ENCODE measurements at places on chromosomes 5 and 9. TPM values are rescaled to one million over a fixed set of nuclear protein-coding genes. Genes with fewer than 3 reads are reported as not detected.
A peak's percentile ranks its signal among the peaks of the same experiment; 100 is the strongest.

Gene DNAH5
- not detected for total RNA-seq

Gene TXNDC8
- total RNA-seq, result not detected

Gene C5orf52
- not detected for total RNA-seq

Gene FSTL4
- total RNA-seq, result 2.1 TPM

Gene LRRC70
- total RNA-seq, result 1.1 TPM

Gene FCN1
- not detected for total RNA-seq

Gene ARL14EPL
- total RNA-seq, result not detected

Gene PCDHGC4
- total RNA-seq, result not detected

Gene ADRB2
- total RNA-seq, result 0.21 TPM

Gene CCNJL
- not detected for total RNA-seq

Gene ARHGEF39
- 12.3 TPM for total RNA-seq

Gene GDNF
- 0.60 TPM for total RNA-seq

Gene PCDHGB1
- 0.48 TPM for total RNA-seq

Gene PSAT1
- 67.6 TPM for total RNA-seq

GRCh38 chr5:68999181-68999580 lies 94.6 kb upstream of the SLC30A5 start:
- H3K4me3 ChIP-seq, result no peak overlapping the region
- H3K27me3 ChIP-seq, result no peaks in the 10 kb centered on the region
- no peak for DNase-seq

DNA sequence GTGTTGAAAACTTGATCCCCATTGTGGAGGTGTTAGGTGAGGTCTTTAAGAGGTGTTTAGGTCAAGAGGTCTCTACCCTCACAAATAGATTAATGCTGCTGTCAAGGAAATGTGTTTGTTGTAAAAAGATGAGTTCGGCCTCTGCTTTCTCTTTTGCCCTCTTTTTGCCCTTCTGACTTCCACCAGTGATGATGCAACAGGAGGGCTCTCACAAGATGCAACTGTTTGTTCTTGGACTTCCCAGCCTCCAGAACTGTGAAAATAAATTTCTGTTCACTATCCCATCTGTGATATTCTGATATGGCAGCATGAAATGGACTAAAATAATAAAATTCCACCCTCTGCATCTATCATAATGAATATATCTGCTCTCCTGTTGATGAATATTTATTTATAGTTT lies 650.0 kb upstream of the ZNF608 start:
- no peaks in the 10 kb centered on the region for H3K4me1 ChIP-seq
- H3K27ac ChIP-seq, result no peak overlapping the region
- H3K36me3 ChIP-seq, result no peaks in the 10 kb centered on the region
- H3K27me3 ChIP-seq, result no peaks in the 10 kb centered on the region
- DNase-seq, result no peak

GRCh38 chr9:5892456-5893133 lies 1.9 kb downstream of the MLANA start:
- peaks cover 7% of the 10 kb centered on the region for H3K27me3 ChIP-seq
- H3K27ac ChIP-seq, result no peak overlapping the region

DNA sequence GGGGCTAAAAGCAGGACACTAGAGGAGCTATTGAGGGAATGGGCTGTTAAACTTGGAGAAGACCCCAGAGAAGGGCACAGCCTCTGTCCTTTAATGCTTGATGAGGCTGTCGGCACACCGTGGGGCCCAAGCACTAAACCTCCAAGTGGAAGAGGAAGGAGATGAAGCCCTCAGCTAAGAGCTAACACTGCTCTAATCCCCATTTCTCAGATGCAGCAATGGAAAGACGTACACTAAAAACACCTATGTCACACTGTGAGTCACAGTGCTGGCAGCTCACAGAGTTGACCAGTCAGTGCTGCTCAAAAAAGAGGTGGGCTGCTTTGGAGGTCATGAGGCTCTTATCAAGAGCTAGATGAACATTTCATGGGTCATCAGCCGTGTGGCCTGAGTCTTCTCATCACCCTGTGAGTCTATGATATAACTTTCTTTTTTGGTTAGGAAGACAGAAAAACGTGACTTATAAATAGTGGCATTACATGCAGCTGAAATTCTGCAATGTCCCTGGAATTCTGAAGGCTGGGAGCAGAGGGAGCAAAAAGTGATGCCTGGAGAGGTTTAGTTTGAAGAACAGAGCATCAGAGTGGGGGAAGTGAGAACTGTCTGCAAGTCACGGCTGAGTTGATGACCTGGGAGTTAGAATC lies 21.5 kb downstream of the TNFSF8 start:
- peak overlapping the region; percentile 52 for H3K4me3 ChIP-seq

DNA sequence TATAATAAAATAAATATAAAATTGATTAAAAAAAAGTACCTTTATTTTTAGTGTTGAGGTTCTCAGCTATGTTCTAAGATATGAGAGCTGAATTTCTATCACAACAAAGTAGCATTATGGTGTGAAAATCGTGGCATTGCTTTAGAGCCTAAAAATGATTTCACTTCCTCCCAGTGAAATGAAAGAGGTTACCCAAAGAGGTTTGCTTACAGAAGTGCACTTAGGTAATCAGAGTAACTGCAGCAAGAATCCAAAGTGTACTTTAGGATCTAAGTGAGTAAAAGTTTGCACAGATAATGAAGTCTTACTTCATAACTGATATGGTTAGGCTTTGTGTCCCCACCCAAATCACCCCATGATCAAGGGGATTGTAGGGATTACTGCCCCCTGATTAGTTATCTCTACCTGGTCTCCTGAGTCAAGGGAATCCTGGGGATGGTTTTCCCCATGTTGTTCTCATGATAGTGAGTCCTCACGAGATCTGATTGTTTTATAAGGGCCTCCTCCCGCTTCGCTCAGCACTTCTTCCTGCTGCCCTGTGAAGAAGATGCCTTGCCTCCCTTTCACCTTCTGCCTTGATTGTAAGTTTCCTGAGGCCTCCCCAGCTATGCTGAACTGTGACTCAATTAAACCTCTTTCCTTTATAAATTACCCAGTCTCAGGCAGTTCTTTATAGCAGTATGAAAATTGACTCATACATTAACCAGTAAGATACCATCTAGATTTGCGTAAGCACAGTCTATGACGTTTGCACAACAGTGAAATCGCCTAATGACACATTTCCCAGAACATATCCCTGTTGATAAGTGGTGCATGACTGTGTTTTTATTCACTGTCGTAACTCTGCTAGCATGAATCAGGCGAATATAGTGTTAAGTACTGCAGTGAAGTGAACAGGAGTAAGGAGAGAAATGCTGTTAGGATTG lies 40.3 kb upstream of the LRRC70 start:
- H3K36me3 ChIP-seq, result peaks cover 45% of the 10 kb centered on the region
- peak overlapping the region; percentile 66 for H3K27ac ChIP-seq
- no peaks in the 10 kb centered on the region for H3K27me3 ChIP-seq
- H3K4me3 ChIP-seq, result no peak overlapping the region
- DNase-seq, result no peak
- H3K4me1 ChIP-seq, result peaks cover 7% of the 10 kb centered on the region

GRCh38 chr5:154740483-154740882 lies 14.7 kb upstream of the LARP1 start:
- no peak overlapping the region for H3K4me3 ChIP-seq
- no peaks in the 10 kb centered on the region for H3K4me1 ChIP-seq
- no peaks in the 10 kb centered on the region for H3K36me3 ChIP-seq
- DNase-seq, result no peak

DNA sequence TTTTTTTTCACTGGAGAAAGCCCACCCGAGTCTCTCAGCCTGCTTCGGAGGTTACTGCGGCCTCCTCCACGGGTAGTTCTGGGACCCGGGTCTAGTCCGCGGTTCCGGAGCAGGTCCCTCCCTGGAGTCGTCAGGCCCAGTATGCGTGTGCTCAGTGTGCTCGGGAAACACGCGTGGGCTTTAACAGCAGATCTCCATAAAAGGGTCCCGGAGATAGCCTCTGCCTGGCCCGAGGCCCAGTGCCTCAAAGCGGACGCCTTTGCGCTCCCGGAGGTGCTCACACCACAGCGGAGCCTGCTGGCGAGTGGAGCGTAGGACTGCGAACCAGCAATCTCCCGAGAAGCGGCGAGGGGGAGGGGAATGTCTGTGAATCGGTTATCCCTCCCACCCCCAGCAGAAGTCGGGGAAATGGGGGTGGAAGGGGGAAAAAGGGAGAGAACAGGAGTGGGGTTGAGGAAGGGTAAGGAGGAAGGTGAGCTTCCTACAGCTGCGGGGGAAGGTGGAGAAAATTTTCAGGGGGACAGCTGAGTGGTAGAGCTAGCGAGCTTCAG lies 28.7 kb downstream of the CDKN2A start:
- peak overlapping the region; percentile 63 for H3K4me3 ChIP-seq
- H3K36me3 ChIP-seq, result peaks cover 26% of the 10 kb centered on the region
- H3K27ac ChIP-seq, result no peak overlapping the region

GRCh38 chr9:37198039-37198729 lies 77.8 kb downstream of the ZCCHC7 start:
- peaks cover 34% of the 10 kb centered on the region for H3K36me3 ChIP-seq
- H3K27ac ChIP-seq, result peak overlapping the region; percentile 30
- H3K4me3 ChIP-seq, result no peak overlapping the region

- no peak for DNase-seq
- no peak overlapping the region for H3K4me3 ChIP-seq
- H3K4me1 ChIP-seq, result peaks cover 9% of the 10 kb centered on the region
- no peak overlapping the region for H3K27ac ChIP-seq
- H3K36me3 ChIP-seq, result no peaks in the 10 kb centered on the region
Observed at GRCh38 chr9:112841261-112841660, 49.4 kb downstream of the SLC46A2 start.

GRCh38 chr9:105142406-105143135 lies 101.9 kb upstream of the SLC44A1 start:
- DNase-seq, result no peak
- no peak overlapping the region for H3K27ac ChIP-seq
- H3K4me1 ChIP-seq, result peaks cover 3% of the 10 kb centered on the region
- peaks cover 20% of the 10 kb centered on the region for H3K27me3 ChIP-seq

- H3K36me3 ChIP-seq, result no peaks in the 10 kb centered on the region
- no peaks in the 10 kb centered on the region for H3K4me1 ChIP-seq
- no peak overlapping the region for H3K27ac ChIP-seq
- no peak for DNase-seq
- no peaks in the 10 kb centered on the region for H3K27me3 ChIP-seq
Observed at GRCh38 chr9:123408313-123409262, 52.6 kb downstream of the CRB2 start.

DNA sequence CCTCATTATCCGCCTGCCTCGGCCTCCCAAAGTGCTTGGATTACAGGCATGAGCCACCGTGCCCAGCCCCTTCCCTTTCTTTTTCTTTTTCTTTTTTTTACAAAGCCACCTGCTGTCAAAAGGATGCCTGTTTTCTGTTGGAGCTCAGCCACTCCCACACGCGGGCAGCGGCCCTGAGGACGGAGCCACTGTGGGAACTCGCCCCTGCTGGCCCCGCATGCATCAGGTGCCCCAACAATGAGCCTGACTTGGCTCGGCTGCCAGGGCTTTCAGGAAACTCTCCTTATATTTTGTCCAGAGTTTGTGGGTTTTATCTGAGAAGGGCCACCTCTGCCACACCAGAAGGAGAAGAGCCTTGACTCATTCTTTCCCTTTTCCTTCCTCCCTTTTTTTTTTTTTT lies 37.1 kb upstream of the LRRC14B start:
- H3K27ac ChIP-seq, result no peak overlapping the region
- H3K36me3 ChIP-seq, result no peaks in the 10 kb centered on the region
- no peak overlapping the region for H3K4me3 ChIP-seq
- DNase-seq, result no peak

- no peak overlapping the region for H3K27ac ChIP-seq
- H3K4me1 ChIP-seq, result peaks cover 5% of the 10 kb centered on the region
- peaks cover 16% of the 10 kb centered on the region for H3K27me3 ChIP-seq
- H3K36me3 ChIP-seq, result no peaks in the 10 kb centered on the region
- no peak for DNase-seq
Observed at GRCh38 chr5:72511774-72512592, 4.8 kb upstream of the ZNF366 start.

GRCh38 chr9:125189011-125189360 lies 617 bp downstream of the PPP6C start:
- H3K27ac ChIP-seq, result peak overlapping the region; percentile 91
- peaks cover 18% of the 10 kb centered on the region for H3K4me1 ChIP-seq
- H3K27me3 ChIP-seq, result no peaks in the 10 kb centered on the region
- H3K36me3 ChIP-seq, result peaks cover 9% of the 10 kb centered on the region
- DNase-seq, result peak; percentile 22

- no peak overlapping the region for H3K27ac ChIP-seq
- H3K27me3 ChIP-seq, result no peaks in the 10 kb centered on the region
- DNase-seq, result no peak
- H3K36me3 ChIP-seq, result no peaks in the 10 kb centered on the region
Observed at GRCh38 chr5:108983461-108984092, 235.9 kb downstream of the FER start.

GRCh38 chr9:93577078-93577974 lies 942 bp downstream of the PHF2 start:
- peak overlapping the region; percentile 80 for H3K27ac ChIP-seq
- peaks cover 25% of the 10 kb centered on the region for H3K4me1 ChIP-seq
- DNase-seq, result no peak
- peaks cover 12% of the 10 kb centered on the region for H3K36me3 ChIP-seq

DNA sequence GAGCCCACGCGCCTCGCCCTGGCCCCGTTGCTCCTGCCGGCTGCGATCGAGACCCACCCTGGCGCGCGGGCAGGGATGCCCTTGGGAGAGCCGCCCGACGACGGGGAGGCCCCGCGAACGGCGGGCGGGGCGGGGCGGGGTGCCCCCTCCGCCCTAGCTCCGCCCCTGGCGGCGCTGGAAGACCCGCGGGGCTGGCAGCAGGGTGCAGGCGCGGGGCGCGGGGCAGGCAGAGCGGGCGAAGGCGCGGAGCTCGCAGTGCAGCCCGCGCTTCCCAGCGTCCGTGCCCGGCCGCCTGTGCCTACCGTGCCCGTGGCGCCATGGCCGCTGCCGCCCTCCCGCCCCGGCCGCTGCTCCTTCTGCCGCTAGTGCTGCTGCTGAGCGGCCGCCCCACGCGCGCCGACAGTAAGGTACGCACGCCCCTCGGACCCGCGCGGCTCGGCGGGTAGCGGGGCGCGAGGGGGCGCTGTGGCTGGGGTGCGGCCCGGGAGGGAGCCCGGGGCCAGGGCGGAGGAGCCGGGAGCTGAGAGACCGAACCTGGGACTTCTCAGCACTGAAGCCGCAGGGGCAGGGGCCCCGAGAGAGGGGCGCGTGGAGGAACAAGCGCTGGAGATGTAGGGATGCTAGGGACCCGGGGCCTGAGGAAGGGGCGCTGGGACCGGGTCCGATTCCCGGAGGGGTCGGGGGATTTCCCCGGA lies at the start of gene OLFML2A:
OLFML2A (plus strand) TSS at position 180 of the 695 bp plus-strand sequence; CDS start at position 318, 138 bp downstream.
- no peak for DNase-seq
- no peak within 1 kb of the TSS for H3K27ac ChIP-seq
- peaks cover 36% of the 10 kb centered on the region for H3K27me3 ChIP-seq
- peaks cover 23% of the 10 kb centered on the region for H3K4me1 ChIP-seq

GRCh38 chr9:131784748-131785501 lies 45.0 kb upstream of the RAPGEF1 start:
- H3K27me3 ChIP-seq, result peaks cover 15% of the 10 kb centered on the region
- no peak overlapping the region for H3K27ac ChIP-seq
- no peaks in the 10 kb centered on the region for H3K36me3 ChIP-seq
- peaks cover 6% of the 10 kb centered on the region for H3K4me1 ChIP-seq
- H3K4me3 ChIP-seq, result no peak overlapping the region
- DNase-seq, result no peak

- peak overlapping the region; percentile 94 for H3K27ac ChIP-seq
- H3K27me3 ChIP-seq, result no peaks in the 10 kb centered on the region
- peaks cover 76% of the 10 kb centered on the region for H3K4me1 ChIP-seq
- H3K36me3 ChIP-seq, result peaks cover 57% of the 10 kb centered on the region
Observed at GRCh38 chr5:151153766-151154272, 3.8 kb downstream of the ANXA6 start.

- no peaks in the 10 kb centered on the region for H3K36me3 ChIP-seq
- no peak for DNase-seq
- H3K4me3 ChIP-seq, result no peak overlapping the region
- H3K27me3 ChIP-seq, result no peaks in the 10 kb centered on the region
- no peak overlapping the region for H3K27ac ChIP-seq
Observed at GRCh38 chr5:153896701-153897100, 142.0 kb downstream of the FAM114A2 start.

Measured in activated T-helper 2 cell treated with anti-CD3 and anti-CD28 coated beads, Interferon-gamma antibody, Interleukin-2, Interleukin-4, amounts not matched to agents 10 μg/mL and 5 μg/mL and 100 μg/mL, durations not matched to agents 14 hours and 24 hours and 36 hours (primary cell).